IMR-90 (cell line): ENCODE measurements at places on chromosomes 7 and 10.

DNA sequence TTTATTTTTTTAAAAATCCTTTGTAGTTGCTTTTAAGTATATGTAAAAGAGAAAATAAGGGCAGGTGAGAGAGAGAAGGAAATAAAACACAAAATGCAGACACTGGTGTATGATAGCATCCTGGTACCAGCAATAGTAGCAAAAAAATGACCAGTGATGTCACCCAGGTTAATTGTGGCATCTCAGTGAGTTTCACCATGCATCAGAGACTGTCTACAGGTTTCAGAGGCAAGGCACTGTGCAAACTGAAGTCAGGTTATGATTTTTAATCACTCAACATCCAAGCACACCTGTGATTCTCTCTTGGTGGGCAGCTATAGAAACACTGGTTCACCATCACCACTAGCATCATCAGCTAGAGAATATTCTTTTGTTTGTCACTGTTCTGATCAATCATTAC lies 509.3 kb downstream of the SORCS1 start:
- no peak for DNase-seq

DNA sequence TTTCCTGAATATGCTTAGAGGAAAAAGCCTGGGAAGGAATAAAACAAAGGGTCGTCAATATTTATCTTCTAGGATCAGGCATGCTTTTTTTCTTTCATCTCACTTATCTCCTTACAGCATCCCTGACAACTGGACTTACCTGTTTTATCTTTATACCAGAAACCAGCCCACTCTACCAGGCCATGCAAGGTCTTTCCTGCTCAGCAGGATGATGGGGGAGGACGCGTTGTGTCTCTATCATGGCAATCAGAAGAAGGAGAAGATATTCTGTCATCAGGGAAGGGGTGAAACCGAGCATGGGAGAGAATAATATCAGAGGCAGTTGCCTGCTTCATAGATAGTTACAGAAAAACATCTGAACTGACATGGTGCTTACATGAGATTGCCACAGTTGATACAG lies 445.6 kb downstream of the DPP6 start:
- DNase-seq, result no peak

DNA sequence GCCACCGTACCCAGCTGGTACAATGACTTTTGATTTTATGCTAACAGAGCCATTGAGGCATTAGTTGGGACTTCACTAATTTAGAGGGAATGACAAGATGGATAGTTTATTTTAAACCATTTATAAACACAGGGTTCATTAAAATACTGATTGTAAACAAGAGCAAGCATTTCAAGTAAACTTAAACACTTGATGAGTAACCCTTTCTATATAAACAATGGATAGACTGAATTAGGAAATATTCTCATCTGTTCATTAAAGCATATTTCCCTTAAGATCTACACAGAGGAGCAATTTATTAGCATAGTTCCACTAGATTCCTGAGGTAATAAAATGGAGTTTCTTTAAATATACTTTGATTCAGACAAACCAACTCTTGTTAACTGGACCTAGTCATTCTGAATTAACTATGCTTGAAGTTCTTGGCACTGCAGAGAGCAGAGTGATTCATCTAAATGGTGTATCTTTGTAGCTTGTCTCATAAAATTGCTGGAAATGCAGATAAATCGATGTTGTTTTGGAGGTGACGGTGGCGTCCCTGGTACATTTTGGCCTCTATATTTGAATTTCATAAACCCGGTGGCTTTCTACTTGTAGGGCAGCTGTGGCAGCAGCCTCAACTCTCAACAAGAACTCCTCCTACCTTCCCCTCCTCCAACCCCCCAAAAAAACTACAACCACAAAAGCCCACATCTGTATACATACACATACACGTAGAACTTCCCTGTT lies 15.4 kb upstream of the VDAC2 start:
- peak; percentile 93 for DNase-seq

DNA sequence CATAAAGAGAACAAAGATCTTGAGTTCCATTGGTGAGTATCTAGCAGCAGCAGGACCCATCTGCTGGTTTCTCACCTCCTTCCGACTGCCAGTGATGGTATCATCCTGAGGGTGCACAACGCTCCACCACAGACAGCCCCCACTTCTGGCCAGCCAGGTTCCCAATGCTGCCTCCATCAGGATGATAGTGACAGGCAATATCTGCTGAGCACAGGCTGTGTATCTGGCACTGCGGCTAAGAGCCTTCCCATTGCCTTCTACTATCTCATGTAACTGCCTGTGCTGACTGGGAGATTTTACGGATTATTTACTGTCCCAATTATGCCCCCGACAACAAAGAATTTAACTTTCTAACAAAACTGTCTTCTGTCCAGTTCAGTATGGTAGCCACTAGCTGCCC lies 352.4 kb upstream of the AOAH start:
- no peak for DNase-seq

- peak; percentile 33 for DNase-seq
Observed at GRCh38 chr7:111393011-111393754, 169.1 kb downstream of the IMMP2L start.

- no peak for DNase-seq
Observed at GRCh38 chr10:62019013-62019684, 117.7 kb downstream of the ARID5B start.

DNA sequence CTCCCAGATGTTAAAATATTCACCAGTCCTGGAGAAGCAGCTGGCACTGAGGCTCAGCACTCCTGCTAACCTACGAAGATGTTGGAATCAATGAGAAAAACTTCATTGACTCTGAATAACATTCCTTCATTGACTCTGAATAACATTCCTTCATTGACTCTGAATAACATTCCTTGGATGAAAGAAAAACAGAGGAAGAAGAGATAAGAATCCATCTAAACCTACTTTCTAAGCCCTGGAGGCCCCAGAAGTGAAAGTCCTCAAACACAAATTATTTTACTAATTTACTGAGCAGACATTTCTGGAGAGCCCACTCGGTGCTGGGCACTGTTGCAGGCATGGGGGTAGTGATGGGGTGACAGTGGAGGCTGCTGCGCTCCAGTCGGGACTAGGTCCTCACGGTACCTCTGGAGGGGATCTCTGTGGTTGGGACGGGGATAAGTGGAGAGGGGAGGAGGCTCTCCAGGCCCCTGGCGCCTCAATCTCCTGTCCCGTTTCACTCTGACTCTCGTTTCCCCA lies 254.1 kb downstream of the WDR37 start:
- no peak for DNase-seq

GRCh38 chr10:78173360-78174015 lies 139.8 kb downstream of the RPS24 start:
- DNase-seq, result peak; percentile 42

DNA sequence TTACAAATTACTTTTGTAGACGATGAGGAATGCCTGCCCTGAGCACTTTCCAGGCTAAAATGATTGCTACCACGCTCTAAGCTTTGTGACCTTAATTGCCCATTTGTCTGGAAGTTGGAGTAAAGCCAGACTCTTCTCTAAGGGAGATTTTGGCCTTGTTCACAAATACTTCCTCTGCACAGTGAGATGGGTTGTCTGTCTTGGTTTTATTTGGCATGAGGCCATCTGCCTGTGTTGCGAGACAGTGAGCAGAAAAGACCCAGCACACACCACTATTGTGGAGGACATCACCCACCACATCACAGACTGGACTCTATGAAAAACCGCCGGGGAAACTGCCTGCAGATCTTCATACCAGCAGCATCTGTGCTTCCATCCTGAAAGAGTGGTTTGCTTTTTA lies 138.4 kb downstream of the BICC1 start:
- peak; percentile 34 for DNase-seq

DNA sequence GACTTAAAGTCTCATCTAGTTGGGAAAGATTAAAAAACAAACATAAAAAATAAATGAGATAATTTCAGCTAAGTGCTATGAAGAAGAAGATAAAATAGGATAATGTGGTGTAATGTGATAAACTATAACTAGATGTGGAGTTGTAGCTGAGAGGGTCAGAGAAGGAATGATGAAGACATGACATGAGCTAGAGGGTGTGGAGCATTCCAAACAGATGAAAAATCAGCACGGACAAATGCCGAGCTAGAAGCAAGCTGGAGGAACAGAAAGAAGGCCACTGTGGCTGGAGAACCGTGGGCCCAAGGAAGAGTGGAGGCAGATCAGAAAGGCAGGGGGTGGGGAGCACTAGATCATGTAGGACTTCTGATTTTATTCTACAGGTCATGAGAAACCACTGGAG lies 70.6 kb downstream of the CDK6 start:
- peak; percentile 88 for DNase-seq
